ENCODE measurements at places on chromosomes 12 and 14. TPM values are rescaled to one million over a fixed set of nuclear protein-coding genes. Genes with fewer than 3 reads are reported as not detected.

DNA sequence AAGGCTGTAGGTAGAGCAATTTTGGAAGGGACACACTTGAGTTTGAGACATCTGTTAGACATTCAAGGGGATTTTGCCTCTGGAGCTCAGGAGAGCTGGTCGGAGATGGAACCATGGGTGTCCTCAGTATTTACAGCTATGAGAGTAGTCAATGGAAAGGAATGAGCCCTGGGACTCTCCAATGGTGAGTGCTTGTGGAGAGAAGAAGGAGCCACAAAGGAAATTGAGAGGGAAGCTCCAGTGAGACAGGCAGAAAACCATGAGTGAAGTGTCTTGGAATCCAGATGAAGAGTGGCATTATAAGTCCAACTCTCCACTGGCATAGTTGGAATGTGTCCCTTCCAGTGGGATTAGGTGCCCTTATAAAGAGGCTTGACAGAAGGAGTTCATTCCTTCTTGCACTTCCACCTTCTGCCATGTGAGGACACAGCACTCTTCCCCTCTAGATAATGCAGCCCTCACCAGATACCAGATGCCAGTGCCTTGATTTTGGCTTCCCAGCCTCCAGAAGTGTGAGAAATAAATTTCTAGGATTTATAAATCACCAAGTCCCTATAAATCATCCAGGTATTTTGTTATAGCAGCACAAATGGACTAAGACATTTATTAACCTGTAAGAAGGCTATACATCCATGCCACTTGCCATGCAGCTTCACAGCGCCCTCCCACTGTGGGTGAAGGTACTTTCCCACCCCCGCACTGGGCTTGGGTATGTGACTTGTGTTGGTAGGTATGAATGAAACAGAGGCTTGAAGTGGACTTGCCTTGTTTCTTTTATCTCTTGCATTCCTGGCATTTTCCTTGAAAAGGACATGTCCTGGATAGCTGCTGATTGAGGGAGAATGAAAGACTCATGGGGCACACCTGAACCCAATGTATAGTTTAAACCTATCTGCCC lies 27.3 kb downstream of the LLPH start:
- no peaks in the 10 kb centered on the region for H3K36me3 ChIP-seq

Gene HOXC6
- total RNA-seq, result 1.7 TPM

Gene P2RX2
- total RNA-seq, result 0.11 TPM

DNA sequence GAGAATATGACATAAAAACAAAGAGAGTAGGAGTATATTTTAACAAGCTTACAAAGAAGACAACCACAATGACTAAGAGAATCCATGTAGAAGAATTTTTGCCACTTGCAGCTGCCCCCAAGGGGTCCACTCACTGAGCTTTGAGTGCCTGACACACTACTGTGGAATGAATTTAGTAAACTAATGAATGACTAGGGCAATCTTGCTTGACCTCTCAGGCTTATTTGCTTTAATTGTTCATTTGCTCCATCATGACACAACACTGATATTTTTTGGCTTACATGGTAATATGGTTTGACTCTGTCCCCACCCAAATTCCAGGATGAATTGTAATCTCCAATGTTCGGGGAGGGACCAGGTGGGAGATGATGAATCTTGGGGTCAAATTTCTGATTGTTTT lies 249.1 kb upstream of the FAR2 start:
- DNase-seq, result no peak
- no peak overlapping the region for H3K27ac ChIP-seq
- H3K27me3 ChIP-seq, result no peaks in the 10 kb centered on the region
- H3K4me1 ChIP-seq, result no peaks in the 10 kb centered on the region

DNA sequence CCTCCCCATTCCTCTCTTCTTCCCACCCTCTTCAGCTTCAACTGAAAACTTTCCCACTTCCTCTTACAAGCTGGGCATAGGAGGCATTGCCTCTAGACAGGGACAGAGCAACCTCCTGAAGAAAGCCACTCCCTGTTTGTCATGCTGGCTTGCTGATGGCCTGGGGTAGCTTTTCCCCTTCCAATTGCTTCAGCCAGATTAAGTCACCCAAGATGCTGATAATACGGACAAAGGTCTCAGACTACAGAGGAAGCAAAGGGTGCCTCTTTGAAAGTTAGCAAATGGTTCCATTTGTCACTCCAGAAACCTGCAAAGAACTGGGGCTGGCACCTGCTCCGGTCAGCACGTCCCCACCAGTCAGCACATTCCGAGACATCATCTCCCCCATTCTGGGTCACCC lies 6.0 kb downstream of the KRT2 start:
- no peak overlapping the region for H3K4me3 ChIP-seq
- H3K27me3 ChIP-seq, result no peaks in the 10 kb centered on the region
- H3K36me3 ChIP-seq, result no peaks in the 10 kb centered on the region
- H3K27ac ChIP-seq, result no peak overlapping the region
- no peaks in the 10 kb centered on the region for H3K4me1 ChIP-seq

Gene RND1
- total RNA-seq, result 0.50 TPM
